ENCODE measurements at places on chromosomes 4 and X. TPM values are rescaled to one million over a fixed set of nuclear protein-coding genes. Genes with fewer than 3 reads are reported as not detected.

Gene XAGE2
- not detected for total RNA-seq

Gene AKAP4
- 0.24 TPM for total RNA-seq

Gene ETDA
- not detected for total RNA-seq

Gene CD38
- total RNA-seq, result 9.6 TPM

Gene TKTL1
- total RNA-seq, result 22.4 TPM

Gene KLHL13
- 40.2 TPM for total RNA-seq

Gene GLUD2
- 1.2 TPM for total RNA-seq

Gene RFC1
- total RNA-seq, result 45.5 TPM

Gene AR
- total RNA-seq, result 2.6 TPM

Gene TBC1D1
- total RNA-seq, result 104 TPM

Gene F11
- total RNA-seq, result not detected

Gene RBM10
- total RNA-seq, result 28.4 TPM

Gene BEX1
- 1.2 TPM for total RNA-seq

Gene AMOT
- total RNA-seq, result 12.5 TPM
